Hair follicle dermal papilla cell (primary cell): ENCODE measurements at places on chromosomes 2 and 18. TPM values are rescaled to one million over a fixed set of nuclear protein-coding genes. Genes with fewer than 3 reads are reported as not detected.

Gene KCNE4
- total RNA-seq: 20.0 and 30.5 TPM in 2 replicates

Gene DOCK10
- total RNA-seq: 68.9 and 82.3 TPM in 2 replicates

Gene BBS5
- 5.0 and 5.8 TPM in 2 replicates for total RNA-seq

Gene AGXT
- total RNA-seq: not detected in 2 replicates

Gene PAX8
- total RNA-seq: 9.2 and 19.8 TPM in 2 replicates

Gene SCN3A
- not detected in 2 replicates for total RNA-seq

Gene PLCL1
- total RNA-seq: 1.6 and 3.2 TPM in 2 replicates

Gene ADD2
- 0.32 TPM in 1 of 2 replicates, not detected in the other for total RNA-seq

Gene FKBP7
- total RNA-seq: 25.5 and 29.9 TPM in 2 replicates

Gene OTOS
- not detected in 2 replicates for total RNA-seq

Gene ATP8B1
- total RNA-seq: 52.8 and 63.3 TPM in 2 replicates

Gene CSRNP3
- 1.2 and 1.6 TPM in 2 replicates for total RNA-seq

Gene MDH1
- 103 and 109 TPM in 2 replicates for total RNA-seq

Gene TNS1
- 91.5 and 96.4 TPM in 2 replicates for total RNA-seq

Gene LYG2
- not detected in 2 replicates for total RNA-seq

Gene WDR75
- 33.6 and 40.6 TPM in 2 replicates for total RNA-seq

Gene CFAP221
- 0.32 and 0.36 TPM in 2 replicates for total RNA-seq

Gene SH3RF3
- 16.5 and 24.2 TPM in 2 replicates for total RNA-seq

Gene MAL
- total RNA-seq: not detected in 2 replicates
